ENCODE measurements at places on chromosomes 6 and 20.

- no peak for DNase-seq
Observed at GRCh38 chr6:169685860-169686259, 16.0 kb downstream of the WDR27 start.

GRCh38 chr20:33947709-33948295 lies 45.9 kb upstream of the RALY start:
- peak; percentile 27 for DNase-seq

DNA sequence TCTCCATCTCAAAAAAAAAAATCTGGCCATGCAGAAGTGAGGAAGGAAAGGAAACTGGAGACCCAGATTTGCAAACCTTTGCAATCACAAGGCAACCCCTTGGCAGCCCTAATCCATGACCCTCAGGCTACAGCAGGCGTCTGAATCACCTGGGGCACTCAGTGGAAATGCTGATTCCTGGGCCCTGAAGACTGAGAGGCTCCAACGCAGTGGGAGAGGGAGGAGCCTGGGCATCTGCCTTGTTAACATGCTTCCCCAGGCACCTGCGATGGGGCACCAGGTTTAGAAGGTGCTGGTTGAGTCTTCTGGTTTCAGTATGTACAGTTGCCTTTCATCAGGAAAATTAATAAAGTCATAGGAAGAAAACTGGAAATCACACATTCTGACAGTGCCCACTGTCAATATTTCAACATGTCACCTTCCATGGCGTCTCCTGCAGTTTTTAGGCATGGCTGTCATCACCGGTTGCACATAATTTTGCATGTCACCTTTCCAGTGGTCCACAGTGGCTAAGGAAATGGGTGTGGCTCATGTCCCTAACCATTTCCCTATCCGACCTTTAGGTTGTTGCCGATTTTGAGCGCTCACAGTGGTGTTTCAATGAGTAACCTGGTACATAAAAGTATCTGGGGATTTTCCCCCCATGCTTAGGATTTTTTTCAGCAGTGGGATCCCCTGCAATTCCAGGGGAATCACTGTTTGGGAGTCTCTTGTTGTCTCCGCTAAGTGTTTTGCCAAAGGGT lies 56.9 kb downstream of the PREX1 start:
- no peak for DNase-seq

GRCh38 chr6:168371185-168371584 lies 51.6 kb upstream of the DACT2 start:
- no peak for DNase-seq

DNA sequence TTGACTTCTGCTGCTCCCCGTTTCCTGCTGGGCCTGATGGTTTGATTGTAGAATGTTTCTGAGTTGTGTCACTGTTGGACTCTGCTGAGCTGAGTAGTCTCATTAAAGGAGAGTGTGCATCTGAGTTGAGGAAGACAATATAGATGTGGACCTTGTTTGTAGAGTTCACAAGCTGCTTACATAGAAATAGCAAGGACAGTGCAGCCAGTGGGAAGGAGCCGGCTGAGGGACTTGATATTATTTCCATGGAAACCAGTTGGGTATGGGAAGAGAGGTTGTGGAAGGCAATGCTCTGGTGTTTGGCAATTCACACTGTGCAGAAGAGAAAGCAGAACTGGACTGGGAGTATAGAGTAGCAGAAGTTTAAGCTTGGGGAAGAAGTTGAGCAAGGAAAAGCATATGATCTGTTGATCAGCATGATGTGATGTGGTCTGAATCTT lies 14.8 kb downstream of the IGF2R start:
- no peak for DNase-seq

GRCh38 chr6:73394577-73395354 lies at the start of gene DDX43:
DDX43 (plus strand) TSS chr6:73394828; CDS start chr6:73394906, 78 bp downstream.
- no peak for DNase-seq

DNA sequence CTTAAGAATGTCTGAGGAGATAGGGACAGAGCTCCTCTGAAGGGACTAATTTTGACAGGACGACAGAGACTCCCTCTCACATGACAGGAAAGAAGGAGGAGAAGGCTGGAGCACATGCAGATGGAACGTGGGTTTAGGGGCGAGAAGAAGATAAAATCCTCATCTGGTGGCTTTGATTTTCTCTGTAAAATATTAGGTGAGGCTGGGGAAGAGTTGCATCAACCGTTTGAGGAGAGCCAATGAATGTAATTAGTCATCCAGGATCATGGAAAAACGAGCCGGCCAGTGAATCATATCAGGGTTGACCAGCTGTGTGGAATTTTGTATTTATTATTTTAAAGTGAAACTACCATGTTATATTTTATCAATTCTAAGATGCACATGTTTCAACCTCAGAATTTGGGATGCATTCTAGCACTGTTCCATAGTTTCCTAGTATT lies 46.9 kb upstream of the ADGRF4 start:
- no peak for DNase-seq

- no peak for DNase-seq
Observed at GRCh38 chr6:35914536-35914935, 6.4 kb downstream of the SRPK1 start.

DNA sequence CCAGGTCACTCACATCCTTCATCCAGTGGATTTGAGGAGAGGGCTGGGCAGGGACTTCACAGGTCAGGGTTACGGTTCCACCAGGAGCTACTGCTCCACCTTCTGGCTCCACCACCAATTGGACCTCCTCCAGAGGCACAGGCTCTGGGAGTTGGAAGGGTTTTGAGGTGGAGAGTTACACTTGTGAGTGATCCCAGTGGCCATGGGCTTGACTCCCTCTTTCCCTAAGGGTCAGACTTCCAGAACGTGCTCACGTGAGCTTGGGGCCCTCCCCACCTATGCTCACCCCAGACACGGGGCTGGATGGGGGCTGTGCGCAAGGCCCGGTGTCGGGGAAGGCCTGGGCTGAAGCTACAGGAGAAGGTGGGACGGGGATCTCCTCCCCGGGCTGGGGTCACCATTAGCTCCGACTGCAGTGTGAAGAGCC lies 1.5 kb downstream of the AGER start:
- DNase-seq, result no peak

DNA sequence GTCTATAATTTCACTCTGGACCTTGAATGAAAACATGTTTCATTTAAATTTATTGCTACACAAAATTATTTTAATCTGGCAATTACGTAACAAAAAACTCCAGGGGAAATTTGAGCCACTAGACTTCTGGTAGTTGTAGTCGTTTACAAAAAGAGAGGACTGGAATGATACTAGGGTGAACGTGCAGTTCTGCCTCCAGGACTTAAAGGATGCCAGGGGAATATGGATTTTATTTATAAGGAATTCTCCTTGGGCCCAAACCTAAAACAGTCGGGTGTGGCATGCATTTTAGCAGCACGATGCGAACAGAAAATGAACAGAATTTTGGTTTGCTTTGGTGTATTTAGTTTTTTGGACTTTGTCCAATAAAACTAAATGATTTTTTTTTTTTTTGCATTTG lies 76.9 kb downstream of the PRL start:
- DNase-seq, result no peak

- DNase-seq, result no peak
Observed at GRCh38 chr6:23728707-23729106, 397.3 kb upstream of the NRSN1 start.

DNA sequence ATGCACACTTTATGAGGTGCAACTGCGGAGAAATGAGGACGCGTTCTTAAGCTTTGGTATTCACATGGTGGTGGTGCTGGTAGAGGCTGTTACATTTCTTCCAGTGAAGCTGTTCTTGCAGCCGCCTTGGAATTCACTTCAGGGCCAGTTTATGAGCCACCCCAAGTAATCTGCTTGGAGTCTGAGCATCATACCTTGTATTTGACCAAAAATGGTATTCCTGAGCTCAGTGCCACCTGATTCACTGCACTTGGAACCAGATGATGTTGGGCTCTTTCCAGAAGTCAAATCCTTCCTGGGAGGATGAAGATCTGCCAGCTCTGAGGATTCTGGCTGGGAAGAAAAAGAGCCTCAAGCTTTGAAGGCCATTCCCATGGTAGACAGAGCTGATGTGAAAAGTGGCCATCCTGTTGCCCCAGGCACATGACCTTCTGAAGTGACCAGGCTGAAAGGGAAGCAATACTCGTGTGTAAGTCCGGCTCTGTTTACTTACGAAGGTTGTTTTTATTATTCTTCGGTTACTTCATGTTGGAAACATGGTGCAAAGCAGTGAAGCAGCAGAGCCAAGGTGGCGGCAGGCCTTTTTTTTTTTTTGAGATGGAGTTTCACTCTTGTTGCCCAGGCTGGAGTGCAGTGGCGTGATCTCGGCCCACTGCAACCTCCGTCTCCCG lies 7.7 kb downstream of the MANBAL start:
- DNase-seq, result no peak

GRCh38 chr6:169850154-169850553 lies 98.7 kb downstream of the ERMARD start:
- DNase-seq, result no peak

DNA sequence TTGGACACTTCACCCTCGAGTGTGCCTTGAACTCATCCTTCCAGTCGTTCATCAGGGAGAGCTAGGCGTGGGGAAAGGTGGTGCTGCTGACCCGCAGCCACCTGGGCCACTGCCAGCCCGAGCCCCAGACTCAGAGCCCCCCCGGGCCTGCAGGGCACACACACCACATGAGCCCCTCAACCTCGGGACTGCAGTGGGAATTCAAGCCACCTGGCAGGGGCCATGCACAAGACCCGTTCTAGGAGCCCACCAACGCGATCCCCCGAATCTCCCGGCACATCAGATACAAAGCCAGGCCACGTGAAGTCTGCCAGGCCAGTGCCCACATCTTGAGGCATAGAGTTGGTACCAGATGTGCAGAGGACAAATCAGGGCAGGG lies 2.8 kb downstream of the ZNF512B start:
- DNase-seq, result no peak

DNA sequence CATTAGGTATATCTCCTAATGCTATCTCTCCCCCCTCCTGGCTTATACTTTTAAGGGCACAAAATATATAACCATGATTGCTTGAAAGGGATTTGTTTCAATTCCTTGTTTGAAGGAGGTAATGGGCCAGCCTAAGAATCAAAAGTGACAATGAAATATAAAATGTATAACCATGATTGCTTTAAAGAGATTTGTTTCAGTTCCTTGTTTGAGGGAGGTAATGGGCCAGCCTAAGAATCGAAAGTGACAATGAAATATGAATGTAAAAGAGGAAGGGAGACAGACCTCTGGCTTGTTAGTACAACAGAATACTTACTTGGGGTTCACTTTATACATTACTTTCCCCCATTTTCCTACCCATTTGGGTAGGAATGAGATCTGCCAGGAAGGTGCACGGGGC lies 55.5 kb downstream of the FOXC1 start:
- no peak for DNase-seq

DNA sequence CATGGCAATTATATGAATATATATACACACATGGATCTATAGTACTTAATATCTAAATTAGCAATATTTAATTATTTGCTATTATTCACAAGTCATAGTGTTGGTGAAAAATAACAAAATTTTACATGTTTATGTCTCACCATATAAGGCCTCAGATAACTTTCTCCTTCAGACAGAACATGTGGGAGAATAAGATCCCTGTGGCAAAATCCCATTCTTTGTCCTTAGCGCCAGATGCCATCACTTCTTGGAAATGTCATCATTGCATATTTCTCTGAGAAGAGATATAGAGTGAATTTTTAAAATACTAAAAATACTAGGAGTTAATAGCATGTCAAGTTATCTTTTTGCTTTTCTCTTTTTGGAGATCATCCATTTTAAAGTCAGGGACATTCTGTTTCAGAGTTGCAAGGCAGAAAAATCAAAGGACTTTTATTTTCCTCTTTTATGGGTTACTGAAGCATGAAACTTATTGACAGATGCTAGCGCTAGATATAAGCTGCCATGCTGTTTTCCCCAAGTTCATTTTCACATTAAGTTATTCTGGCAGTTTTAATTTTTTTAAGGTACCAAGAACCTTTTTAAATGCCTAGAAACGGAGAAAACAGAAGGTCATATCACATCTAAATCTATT lies 30.4 kb upstream of the STXBP5 start:
- no peak for DNase-seq

DNA sequence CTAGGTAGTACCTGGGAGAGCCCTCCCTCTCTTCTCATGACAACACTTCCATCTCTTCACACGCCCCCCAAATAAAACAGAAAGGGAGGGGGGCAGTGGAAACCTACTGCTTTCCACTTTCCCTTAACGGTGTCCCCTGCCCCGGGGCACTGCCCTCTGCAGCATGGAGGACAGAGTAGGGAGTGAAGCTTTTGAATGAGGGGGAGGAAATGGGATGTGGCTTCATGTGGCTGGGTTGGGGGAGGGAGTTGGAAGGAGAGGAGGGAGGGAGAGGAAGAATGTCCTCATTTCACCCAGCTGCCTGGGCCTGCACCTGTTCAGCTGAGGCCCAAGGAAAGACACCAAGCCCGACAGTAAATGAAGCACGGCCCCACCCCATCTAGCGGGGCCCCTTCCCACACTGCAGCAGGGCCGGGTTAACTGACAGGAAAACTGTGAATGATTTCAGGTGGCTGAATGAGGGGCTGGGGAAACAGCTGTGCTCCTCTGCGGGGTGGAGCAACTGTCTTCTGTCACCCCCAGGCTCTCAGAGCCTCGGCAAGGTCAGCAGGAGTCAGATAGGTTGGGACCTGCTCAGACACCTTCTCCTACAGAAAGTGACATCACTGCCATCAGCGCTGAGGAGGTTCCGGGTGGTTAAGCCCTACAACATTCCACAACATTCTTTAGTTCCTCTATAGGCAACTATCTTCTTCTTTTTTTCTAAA lies 40.0 kb upstream of the TAF8 start:
- DNase-seq, result no peak

DNA sequence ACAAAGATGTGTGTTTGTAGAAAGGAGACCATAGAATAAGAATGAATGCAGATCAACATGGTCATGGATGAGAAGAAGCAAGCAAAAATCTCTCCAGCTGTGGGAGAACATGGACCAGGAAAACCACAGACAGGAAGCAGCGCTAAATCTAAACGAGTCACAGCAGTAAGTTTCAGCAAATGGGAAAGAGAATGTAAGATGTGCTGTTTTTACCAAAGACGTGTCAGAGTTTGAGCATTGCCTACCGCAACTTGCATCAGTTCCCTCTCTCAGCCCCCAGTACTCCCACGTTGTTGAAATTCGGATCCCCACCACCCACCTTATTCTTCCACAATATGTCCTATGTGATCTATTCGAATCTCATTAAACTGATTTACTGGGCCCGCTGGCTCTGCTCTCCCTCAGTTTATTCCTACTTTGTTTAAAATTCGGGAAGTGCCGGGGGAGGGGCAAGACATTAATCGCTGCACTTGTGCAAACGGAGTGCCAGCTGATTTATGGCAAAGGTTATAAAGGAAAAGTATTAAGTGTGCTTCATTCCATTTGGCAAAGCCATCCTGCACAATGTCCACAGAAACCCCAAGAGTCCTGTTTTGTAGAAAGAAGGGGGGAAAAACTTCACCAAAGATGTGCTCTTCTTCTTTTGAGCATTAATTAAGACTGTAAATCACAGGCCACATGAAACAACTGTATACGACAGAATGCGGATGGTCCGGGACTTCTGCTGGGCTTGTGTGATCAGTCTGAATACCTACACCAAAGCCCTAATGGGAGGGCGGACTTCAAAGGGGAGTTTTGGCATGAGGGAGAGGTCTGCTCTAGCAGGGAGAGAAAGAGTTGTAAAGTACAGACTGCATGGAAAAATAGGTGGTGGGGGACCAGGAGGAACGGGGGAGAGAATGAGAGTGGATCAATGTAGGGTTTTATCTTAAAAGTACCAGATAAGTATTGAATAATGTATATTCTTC lies 59.1 kb upstream of the PRDM1 start:
- no peak for DNase-seq
